ENCODE measurements at places on chromosomes 13 and 19. TPM values are rescaled to one million over a fixed set of nuclear protein-coding genes. Genes with fewer than 3 reads are reported as not detected.

Gene ZNF793
- total RNA-seq, result 1.4 TPM

Gene DHDH
- not detected for total RNA-seq

Gene ZNF69
- 2.9 TPM for total RNA-seq

Gene CD33
- 0.22 TPM for total RNA-seq

Gene ZNF557
- 20.2 TPM for total RNA-seq

Gene SLAIN1
- total RNA-seq, result 1.4 TPM

Gene JSRP1
- total RNA-seq, result not detected

Gene IL11
- total RNA-seq, result 6.9 TPM

Gene FCER2
- total RNA-seq, result not detected

Gene ZNF442
- total RNA-seq, result 4.6 TPM

Gene CEACAM3
- total RNA-seq, result not detected

Gene MYO16
- total RNA-seq, result under 0.01 TPM

Gene BCAM
- total RNA-seq, result 14.1 TPM

Gene EBPL
- 73.5 TPM for total RNA-seq

Gene SPIB
- total RNA-seq, result not detected

Gene IRGC
- not detected for total RNA-seq

Gene RFPL4A
- total RNA-seq, result not detected

Gene GPR4
- 0.12 TPM for total RNA-seq

Gene GZMM
- total RNA-seq, result not detected

Gene SLC5A5
- not detected for total RNA-seq

Gene SMAD9
- 2.1 TPM for total RNA-seq

Gene MEX3D
- 50.2 TPM for total RNA-seq

Gene RAVER1
- total RNA-seq, result 16.1 TPM

Gene TMEM150B
- total RNA-seq, result not detected

Gene CCDC194
- not detected for total RNA-seq

Gene ICAM1
- 4.8 TPM for total RNA-seq

Gene CEACAM8
- total RNA-seq, result not detected

Gene SPRED3
- total RNA-seq, result 2.4 TPM

Gene LILRB5
- not detected for total RNA-seq

Gene ZNF888
- total RNA-seq, result 5.5 TPM

Gene HCST
- 0.22 TPM for total RNA-seq

Gene ECSIT
- total RNA-seq, result 42.2 TPM

Gene CD22
- 0.25 TPM for total RNA-seq

Gene IL17D
- 1.4 TPM for total RNA-seq

Gene MCF2L
- total RNA-seq, result 0.37 TPM

Gene SIGLEC9
- total RNA-seq, result 0.44 TPM

Gene ANGPTL4
- total RNA-seq, result 1.9 TPM

Gene PNMA8B
- total RNA-seq, result 0.44 TPM

Gene PRTN3
- total RNA-seq, result not detected

Gene SPATA13
- 8.0 TPM for total RNA-seq

Gene B3GLCT
- total RNA-seq, result 11.8 TPM

Gene VSIG10L
- 0.22 TPM for total RNA-seq

Gene PCSK4
- total RNA-seq, result 2.3 TPM

Gene ADGRL1
- 1.4 TPM for total RNA-seq

Gene PSG7
- total RNA-seq, result not detected

Gene MTUS2
- 0.12 TPM for total RNA-seq

Gene METTL21C
- not detected for total RNA-seq
